ENCODE measurements at places on chromosomes 3 and 15. TPM values are rescaled to one million over a fixed set of nuclear protein-coding genes. Genes with fewer than 3 reads are reported as not detected.

The CCDC54 gene
- total RNA-seq: not detected

The RPL4 gene
- total RNA-seq: 5,333 TPM

The GADL1 gene
- total RNA-seq: not detected

The TRIM42 gene
- not detected for total RNA-seq

The CLDN16 gene
- total RNA-seq: not detected

The RLBP1 gene
- not detected for total RNA-seq

The SNURF gene
- 1.7 TPM for total RNA-seq

The TMEM212 gene
- total RNA-seq: not detected

The LHFPL4 gene
- total RNA-seq: not detected

The CDC25A gene
- 12.0 TPM for total RNA-seq

The SLC51B gene
- total RNA-seq: 0.65 TPM

The ARRDC4 gene
- 22.7 TPM for total RNA-seq

The GCNT3 gene
- not detected for total RNA-seq

The GNAT1 gene
- total RNA-seq: not detected

The CCR8 gene
- total RNA-seq: not detected

The ZNF502 gene
- total RNA-seq: 6.5 TPM

The SPSB4 gene
- not detected for total RNA-seq

The SELENOT gene
- total RNA-seq: 149 TPM

The SCN11A gene
- total RNA-seq: under 0.01 TPM

The JMJD7 gene
- total RNA-seq: 4.4 TPM

The NFKBIZ gene
- 18.8 TPM for total RNA-seq

Data from epithelial cell of alveolus of lung (primary cell).